Activated naive CD4-positive, alpha-beta T cell (primary cell): ENCODE measurements at places on chromosomes 7 and 10.

GRCh38 chr10:75531571-75532031 is 100.2 kb downstream of the LRMDA start:
- DNase-seq: no peak

DNA sequence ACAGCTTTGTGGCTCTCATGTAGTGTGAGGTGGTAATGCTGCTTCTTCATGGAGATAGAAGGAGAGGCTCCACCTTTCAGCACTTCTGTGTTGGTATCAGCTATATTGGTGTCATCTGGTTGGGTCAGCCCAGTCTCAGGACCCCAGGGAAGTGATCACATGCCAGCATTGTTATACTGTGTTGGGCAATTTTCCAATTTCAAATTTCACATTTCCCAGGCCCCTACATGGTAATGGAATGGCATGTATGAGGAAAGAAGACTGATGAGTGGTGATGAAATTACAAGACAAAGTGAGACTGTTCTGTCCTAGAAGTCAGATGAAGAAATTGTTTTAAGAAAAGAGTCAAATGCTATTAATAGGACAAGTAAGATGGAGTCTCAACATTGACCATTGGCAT is 3.7 kb upstream of the AKR1C3 start:
- no peak for DNase-seq

DNA sequence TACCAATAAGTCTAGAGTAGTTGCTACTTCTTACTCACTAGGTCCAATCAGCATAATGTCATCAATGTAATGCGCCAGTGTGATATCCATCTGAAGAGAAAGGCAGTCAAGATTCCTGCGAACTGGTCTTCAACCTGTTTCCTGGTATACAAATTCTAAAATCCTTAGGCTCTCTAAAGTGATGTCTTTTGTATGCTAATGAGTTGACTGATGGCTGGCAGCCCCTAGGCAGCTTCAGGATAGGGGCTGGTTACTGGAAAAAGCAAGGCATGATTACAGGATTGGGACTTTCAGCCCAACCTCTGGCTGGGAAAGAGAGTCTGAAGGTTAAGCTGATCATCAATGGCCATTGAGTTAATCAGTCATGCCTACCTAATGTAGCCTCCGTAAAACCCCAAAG is 250.2 kb upstream of the PTER start:
- DNase-seq: no peak

DNA sequence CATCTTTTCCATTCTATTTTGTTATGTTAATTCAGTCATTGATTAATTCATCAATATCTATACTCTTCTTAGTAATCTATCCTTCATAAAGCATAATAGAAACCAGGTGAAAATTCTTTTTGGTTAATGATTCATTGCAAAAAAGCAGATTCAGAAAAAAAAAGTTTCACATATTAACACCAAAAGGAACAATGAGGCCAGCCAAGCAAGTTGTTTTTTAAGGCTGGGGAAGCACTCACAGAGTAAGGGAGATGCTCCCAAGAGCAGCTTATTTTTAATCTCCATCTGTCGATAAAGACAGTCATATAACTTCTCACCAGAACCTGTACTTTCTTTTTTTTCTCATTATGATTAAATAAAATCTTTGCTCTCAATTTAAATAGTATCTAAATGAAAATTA is 95.8 kb downstream of the CACNA2D1 start:
- DNase-seq: no peak

GRCh38 chr10:78252286-78252685 is 218.6 kb downstream of the RPS24 start:
- no peak for DNase-seq

DNA sequence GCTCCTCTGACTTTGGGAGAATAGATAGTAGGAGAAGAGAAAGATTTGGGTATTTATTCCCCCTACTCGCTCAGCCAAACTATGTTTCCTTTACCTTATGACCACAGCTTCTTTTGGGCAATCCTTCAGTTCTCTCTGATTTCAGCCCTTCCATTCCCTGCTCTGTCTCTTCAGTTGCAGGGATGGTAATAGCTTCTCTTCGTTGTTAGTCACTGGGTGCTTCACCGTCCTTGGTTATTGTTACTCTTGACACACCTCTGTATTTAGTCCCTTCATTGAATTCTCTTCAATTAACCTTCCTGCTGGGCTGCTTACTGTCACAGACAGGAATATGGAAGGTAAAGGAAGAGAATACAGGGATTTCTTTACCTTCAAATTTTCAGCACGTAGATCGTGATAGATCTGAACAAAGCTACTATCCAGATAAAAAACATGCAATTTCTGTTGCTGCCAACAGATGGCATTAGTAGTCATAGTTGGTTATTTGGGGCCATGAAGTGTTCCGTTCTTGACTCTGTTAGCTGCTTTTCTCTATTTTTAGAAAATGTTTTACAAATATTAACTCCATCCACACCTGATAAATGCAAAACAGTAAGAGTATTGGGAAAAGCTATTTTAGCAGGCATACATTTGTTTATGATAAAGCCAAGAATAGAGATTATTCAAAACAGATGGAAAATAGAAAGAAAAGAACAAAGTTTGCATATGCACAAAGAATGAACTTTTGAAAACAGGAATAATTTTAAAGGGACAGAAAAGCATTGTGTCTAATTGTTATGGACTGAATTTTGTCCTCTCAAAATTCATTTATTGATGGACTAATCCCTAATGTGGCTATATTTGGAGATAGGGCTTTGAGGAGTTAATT is 14.0 kb upstream of the PTTG1IP2 start:
- DNase-seq: no peak

GRCh38 chr7:85554236-85555178 is 367.7 kb upstream of the SEMA3D start:
- no peak for DNase-seq

- no peak for DNase-seq
These were observed 145.0 kb downstream of the DKK1 start for GRCh38 chr10:52459097-52459496.

DNA sequence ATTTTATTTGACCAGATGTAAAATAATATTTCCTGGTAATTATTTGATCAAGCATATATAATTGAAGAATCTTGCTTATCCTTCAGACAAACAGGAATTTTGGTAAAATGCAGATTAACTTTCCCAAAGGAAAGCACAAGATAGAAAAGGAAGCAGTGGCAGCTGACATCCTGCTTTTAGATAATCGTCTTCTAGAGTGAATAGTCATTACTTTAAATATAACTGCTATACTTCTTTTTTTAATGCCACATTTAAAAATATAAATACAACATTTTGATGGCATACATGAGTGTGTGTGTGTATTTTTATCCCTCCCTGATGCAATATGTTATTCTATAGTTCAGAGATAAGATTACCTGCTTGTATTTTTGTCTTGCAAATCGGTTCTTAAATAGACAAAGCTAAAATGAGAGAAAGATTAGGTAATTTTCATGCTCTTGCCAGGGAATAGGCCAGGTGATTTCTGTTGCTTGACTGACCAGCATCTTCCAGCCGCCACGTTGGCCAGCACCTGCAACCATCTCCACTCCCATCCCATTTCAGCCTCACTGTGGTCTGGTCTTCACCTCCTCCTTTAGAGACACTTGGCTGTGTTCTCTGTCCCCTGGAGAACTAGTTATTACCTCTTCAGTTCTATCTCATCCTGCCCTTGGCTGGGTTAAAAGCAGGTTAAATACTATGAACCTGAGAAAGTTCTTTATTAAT is 58.1 kb downstream of the MDFIC start:
- no peak for DNase-seq

- no peak for DNase-seq
These were observed 607.2 kb upstream of the KCND2 start for GRCh38 chr7:119665796-119666195.

DNA sequence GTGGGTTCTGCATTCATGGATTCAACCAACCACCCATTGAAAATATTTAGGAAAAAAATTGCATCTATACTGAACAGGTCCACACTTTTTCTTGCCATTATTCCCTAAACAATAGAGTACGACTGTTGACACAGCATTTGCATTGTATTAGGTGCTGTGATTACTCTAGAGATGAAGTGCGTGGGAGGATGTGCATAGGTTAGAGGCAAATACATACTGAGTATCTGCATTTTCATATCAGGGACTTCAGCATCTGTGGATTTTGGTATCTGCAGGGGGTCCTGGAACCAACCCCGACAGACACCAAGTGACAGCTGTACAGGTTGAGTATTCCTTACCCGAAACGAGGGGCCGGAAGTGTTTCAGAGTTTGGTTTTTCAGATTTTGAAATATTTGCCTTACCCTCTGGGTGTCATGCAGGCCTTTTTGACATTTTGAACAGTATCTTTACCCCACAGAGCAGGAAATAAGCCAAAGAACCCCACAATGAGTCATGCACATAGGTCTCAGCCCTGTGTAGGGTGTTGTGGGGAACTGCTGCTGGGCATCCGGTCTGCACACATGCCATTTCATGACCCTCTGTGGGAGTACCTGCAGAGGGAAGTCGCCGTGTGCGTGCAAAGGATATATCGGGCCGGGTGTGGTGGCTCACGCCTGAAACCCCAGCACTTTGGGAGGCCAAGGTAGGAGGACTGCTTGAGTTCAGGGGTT is 14.5 kb downstream of the NUDT5 start:
- DNase-seq: no peak

GRCh38 chr10:50648935-50649227 is 25.1 kb upstream of the SGMS1 start:
- DNase-seq: no peak

DNA sequence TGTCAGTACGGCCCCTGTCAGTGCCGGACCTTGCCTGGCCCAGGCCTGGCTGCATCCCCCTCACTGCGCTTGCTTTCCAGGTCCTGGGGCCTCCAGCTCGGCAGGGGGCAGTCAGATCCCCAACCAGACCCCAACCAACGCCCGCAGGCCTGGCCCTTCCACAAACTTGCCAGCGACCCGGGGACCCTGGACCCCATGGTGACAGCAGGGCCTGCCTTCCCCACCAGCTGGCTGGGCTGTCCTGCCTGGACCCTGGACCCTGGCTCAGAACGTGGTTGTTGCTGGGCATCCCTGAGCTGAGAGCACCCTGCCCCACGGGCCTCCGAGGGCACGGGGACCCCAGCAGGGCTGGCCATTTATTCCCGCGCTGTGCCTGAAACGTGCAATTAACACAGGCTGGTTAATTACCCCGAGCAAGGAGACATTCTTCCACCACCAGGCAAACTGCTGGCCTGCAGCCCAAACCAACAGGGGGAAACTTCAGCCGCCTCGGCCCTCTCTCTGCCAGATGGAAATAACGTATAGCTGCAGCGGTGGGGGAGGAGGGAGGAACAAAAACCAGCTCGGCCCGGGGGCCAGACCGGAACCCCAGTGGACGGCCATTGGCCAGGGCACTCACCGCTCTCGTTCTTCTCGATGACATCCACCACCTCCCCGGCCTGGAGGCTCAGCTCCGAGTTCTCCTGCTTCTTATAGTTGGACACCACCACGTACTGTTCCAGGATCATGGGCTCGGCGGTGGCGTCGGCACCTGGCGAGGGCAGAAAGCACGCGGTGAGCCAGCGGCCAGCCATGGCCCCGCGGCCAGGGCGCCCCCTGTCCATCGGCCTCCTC is 167.1 kb downstream of the NEURL1 start:
- no peak for DNase-seq

GRCh38 chr10:127849921-127850320 is 42.8 kb downstream of the CLRN3 start:
- no peak for DNase-seq

- no peak for DNase-seq
These were observed 40.5 kb downstream of the LYZL1 start for GRCh38 chr10:29329420-29329819.

GRCh38 chr10:112613620-112614019 is 166.6 kb downstream of the VTI1A start:
- no peak for DNase-seq

- DNase-seq: no peak
These were observed 2.6 kb upstream of the HOXA9 start for GRCh38 chr7:27167916-27168264.

- DNase-seq: no peak
These were observed 126.1 kb downstream of the FAM204A start for GRCh38 chr10:118216020-118216419.

GRCh38 chr7:157964521-157964920 is 623.1 kb downstream of the PTPRN2 start:
- DNase-seq: no peak

DNA sequence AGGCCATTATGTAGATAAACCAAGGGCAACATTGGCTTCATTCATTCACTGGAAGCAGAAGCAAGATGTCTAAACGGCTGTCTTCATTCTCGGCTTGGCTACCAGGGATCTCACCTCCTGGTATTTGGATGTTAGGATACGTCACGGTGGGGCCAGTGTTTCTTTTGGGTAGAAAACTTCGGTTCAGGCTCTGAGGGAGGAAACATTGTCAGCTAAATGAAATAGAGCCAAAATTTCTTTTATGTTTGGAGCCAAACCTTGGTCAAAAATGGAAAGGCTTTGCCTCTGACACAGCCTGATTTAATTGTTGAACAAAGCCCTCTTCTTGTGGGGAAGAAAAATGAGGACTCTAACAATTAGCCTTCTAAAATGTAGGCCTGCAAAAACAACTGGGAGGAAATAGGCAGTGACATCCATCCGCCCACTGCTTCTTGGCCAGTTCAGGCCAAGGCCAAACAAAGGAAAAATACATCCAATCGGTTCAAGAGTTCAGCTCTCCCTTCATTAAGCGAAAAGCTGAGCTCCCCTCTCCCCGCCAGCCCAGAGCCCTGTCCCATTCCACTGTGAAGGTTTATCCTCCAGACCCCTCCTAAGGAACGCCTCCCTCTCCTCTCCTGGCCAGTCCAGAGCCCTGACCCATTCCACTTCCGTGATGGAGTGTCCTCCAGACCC is 44.4 kb downstream of the PFKFB3 start:
- no peak for DNase-seq

- DNase-seq: no peak
These were observed 92.6 kb downstream of the MTERF1 start for GRCh38 chr7:91787931-91788330.

DNA sequence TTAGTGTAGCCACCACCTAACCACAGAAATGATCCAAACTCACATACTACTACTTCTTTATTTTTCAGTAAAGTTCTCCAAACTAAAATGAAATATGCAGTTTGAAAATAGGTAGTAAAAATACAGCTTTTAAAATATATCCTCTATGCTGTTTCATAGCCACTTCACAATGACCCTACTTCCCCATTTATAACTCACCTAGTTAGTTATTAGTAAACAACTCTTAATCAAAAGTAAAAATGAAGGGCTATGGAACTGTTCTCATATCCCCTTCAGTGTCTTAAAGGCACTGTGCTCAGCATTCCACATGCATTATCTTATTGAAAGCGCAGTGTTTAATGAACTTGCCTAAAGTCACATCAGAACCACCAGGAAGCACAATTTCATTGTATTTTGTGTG is 43.5 kb downstream of the KMT2C start:
- no peak for DNase-seq

- no peak for DNase-seq
These were observed 52.0 kb downstream of the FAS start for GRCh38 chr10:89042562-89042961.

GRCh38 chr10:29412485-29412884 is 123.6 kb downstream of the LYZL1 start:
- DNase-seq: no peak

- no peak for DNase-seq
These were observed 18.1 kb downstream of the PDGFA start for GRCh38 chr7:501526-501925.

GRCh38 chr10:81280497-81281479 is 594.2 kb upstream of the NRG3 start:
- no peak for DNase-seq
